Fibroblast of skin of abdomen (primary cell): ENCODE measurements at places on chromosomes 12 and 14.
A peak's percentile ranks its signal among the peaks of the same experiment; 100 is the strongest.

DNA sequence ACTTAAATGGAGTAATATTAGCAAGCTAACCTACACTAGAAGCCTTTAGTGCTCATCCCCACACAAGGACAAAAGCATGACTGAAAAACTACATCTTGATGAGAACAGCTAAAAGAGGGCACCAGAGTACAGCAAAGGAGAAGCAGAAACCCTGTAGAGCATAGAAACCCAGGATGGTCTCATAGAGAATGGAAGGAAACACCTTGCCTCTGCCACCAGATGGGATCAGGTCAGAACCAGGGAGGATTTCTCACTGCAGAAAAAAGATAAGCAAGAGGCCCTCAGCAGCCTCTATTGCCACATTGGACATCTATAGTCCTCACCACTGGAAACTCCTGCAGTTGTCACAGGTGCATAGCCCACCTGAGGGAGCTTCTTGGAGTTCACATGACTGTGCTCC is 13.6 kb upstream of the ZNF705A start:
- no peak for DNase-seq

GRCh38 chr14:63988579-63988978 is 135.8 kb downstream of the SYNE2 start:
- no peak for DNase-seq

DNA sequence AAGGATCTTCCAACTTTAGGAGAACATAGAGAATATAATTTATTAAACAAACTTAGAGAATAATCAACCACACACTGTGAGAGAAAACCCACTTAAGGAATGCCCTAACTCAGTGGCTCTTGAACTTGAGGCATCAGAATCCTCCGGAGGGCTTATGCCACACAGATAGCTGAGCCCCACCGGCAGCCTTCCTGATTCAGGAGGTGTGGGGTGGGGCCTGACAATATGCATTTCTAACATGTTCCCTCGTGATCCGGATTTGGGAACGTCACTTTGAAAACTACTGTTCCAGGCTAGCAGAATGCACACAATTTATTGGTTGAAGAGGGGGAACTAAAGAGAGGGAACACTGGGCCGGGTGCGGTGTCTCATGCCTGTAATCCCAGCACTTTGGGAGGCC is 2.0 kb upstream of the SOAT2 start:
- DNase-seq = no peak

GRCh38 chr12:87804386-87804785 is 224.8 kb downstream of the C12orf50 start:
- no peak for DNase-seq

- peak; percentile 51 for DNase-seq
Measured at GRCh38 chr14:55129086-55129427, at the start of gene LGALS3. LGALS3 (plus strand) TSS chr14:55129252; CDS start chr14:55137374, 8,122 bp downstream.

- DNase-seq = no peak
Measured at GRCh38 chr14:92687681-92688433, 60.6 kb downstream of the LGMN start.

GRCh38 chr12:14578646-14579045 is 11.0 kb upstream of the PLBD1 start:
- no peak for DNase-seq

DNA sequence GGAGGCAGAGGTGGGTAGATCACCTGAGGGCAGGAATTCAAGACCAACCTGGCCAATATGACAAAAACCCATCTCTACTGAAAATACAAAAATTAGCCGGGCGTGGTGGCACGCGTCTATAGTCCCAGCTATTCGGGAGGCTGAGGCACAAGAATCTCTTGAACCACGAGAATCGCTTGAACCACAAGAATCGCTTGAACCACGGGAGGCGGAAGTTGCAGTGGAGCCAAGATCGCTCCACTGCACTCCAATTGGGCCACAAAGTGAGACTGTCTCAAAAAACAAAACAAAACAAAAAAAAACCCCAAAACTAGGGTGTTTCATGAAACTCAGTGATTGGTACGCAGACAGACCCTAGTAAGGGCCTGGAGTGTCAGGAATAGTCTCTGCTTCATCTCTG is 6.4 kb upstream of the ARF6 start:
- no peak for DNase-seq

DNA sequence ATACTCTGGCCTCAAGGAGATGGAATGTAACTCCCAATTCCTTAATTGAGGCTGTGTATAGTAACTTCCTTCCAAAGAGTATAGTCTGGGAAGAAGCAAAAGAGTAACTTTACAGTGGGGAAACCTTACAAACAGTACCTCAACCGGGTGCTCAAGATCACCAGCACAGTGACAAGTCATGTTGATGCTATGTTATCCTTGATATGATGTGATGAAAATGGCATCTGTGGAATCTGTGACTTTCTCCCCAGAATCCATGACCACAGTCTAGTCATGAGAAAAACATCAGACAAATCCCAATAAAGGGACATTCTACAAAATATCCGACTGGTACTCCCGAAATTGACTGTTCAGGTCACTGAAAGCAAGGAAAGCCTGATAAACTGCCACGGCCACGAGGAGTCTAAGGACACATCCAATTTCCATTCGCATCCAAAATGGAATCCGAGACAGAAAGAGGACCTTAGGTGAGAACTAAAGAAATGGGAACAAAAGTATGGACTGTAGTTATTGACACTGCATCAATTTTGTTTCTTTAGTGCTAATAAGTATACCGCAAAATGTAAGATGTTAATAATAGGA is 97.3 kb upstream of the FRMD6 start:
- DNase-seq = peak; percentile 96

DNA sequence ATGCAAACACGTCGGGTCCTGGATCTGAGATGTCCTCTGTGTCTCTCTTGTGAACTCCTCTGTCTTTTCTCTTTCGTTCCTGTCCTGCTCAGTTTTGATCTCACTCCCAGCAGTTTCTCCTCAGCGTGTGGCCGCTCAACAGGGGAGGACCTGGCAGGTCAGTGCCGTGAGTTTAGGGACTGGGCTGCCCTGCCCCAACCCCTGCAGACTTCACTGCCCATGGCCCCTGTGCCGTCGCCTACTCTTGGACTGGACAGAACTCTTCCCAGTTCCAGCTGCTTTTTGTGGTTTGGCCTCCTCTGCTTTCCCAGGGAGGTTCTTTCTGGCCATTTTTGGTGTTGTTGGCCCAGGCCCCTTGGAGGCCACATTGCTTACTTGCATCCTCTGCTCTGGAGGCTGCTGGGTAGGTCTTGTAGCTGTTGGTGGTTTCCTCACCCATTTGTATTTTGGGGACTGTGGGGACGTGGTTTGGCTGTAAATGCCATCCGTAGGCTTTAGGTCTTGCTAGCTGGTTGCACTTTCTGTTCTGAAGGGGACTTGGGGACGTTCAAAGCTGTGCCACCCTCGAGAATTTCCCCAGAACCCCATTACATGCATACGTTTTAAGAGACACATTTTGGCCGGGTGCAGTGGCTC is 20.0 kb upstream of the DNAH10 start:
- no peak for DNase-seq

GRCh38 chr12:110382683-110383082 is 20.8 kb downstream of the ANAPC7 start:
- no peak for DNase-seq

GRCh38 chr12:131188131-131189050 is 234.7 kb downstream of the ADGRD1 start:
- no peak for DNase-seq

DNA sequence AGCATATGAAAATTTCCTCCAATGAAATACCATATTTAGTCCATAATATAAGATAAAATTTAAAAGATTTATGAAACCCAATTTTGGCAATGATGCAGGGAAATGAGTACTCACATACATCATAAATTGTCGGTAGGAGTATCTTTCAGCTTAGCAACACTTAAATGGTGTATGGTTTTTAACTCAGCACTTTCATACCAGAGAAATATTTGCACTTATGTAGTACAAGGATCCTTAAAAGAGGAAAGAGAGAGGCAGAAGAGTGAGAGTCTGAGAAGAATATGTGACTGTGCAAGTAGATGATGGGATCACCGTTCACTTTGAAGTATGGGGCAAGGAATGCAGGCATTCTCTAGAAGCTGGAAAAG is 379.3 kb upstream of the DCN start:
- DNase-seq = peak; percentile 11

DNA sequence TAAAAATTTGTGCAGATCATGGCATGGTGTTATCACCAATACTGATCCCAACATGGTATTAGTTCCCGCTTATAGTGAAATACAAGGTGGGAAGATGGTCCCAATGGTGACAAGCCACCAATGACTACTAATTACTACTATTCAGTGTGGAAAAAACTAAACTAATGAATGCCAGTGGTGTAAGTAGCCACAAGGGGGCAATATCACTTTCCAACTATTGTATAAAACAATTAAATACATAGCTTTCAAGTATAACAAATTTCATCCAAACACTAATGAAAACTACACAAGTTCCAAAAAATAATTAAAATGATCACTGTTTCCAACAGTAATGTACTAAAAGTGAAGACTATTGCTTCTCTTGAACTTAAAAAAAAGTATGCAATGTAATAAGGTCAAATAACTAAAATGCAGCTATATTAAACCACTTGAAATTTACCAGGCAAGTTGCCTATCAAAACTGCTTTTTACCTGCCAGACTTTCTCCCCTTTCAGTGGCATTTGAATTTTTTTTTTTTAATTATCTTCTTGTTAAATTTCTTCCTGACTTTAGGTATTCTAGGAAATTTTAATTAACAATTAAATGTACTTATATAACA is 58.0 kb downstream of the PAPLN start:
- DNase-seq = peak; percentile 24

- DNase-seq = no peak
Measured at GRCh38 chr12:107242189-107242588, 148.8 kb upstream of the CRY1 start.

GRCh38 chr14:37595809-37596621 is 586 bp downstream of the TTC6 start:
- DNase-seq = no peak

DNA sequence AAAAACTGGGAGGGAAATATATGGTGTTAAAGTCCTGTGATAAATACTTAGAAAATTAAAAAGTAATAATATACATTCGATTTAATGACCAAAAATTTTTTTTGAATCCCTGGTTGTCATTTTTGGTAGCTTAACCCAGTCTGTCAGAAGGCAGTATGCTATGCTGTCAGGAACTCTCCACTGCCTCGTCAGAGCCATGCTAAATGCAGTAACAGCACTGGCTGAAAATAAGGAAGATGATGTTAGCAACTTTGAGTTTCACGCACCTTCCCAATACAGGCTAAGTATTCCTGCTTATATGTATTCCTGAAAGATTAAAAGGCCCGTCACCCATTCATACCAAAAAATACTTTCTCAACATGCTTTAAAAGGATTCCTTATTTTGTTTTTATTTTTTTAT is 34.2 kb downstream of the SAV1 start:
- DNase-seq = no peak

DNA sequence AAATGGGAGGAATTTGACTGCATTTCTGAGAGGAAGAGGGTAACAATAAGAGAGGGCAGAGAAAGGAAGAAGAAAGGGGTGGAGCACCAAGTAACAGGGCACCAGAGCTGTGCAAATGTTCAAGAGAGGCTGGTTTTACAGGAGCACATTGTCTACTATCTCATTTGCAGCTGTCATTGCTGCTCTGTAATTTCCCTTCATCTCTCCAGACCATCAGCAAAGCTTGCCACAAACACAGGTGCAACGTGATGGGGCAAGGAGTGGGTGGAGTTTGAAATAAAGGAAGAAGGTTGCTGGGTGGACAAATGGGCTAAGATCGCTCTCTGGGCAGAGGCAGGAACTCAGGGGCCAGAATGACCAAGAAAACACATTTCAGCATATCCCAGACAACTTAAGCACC is 47.9 kb upstream of the PLEKHG6 start:
- DNase-seq = no peak

- no peak for DNase-seq
Measured at GRCh38 chr14:70350078-70350477, 9.4 kb downstream of the COX16 start.

GRCh38 chr12:119594772-119595445 is 1.3 kb downstream of the TMEM233 start:
- no peak for DNase-seq

GRCh38 chr12:89789862-89790261 is 81.2 kb upstream of the ATP2B1 start:
- peak; percentile 39 for DNase-seq

GRCh38 chr14:21233457-21234076 is 35.7 kb downstream of the HNRNPC start:
- DNase-seq = no peak

DNA sequence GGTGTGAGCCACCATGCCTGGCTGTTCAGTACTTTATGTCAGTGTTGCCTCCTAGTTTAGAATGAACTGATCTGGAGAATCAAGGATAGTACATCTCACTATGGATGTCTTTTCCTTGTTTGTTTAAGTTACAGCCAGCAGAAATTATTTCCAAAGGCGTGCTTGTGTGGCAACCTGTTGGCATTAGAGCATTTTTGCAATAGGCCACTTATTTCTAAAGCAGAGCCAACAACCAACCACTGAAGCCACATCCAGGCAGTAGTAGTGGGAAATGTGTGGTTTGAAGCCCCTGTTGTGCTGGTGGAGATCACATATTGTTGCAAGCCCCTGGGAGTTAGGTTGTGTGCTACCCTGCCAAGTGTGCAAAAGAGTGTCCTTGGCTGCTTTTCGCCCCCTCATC is 3.7 kb downstream of the ANO6 start:
- DNase-seq = no peak

DNA sequence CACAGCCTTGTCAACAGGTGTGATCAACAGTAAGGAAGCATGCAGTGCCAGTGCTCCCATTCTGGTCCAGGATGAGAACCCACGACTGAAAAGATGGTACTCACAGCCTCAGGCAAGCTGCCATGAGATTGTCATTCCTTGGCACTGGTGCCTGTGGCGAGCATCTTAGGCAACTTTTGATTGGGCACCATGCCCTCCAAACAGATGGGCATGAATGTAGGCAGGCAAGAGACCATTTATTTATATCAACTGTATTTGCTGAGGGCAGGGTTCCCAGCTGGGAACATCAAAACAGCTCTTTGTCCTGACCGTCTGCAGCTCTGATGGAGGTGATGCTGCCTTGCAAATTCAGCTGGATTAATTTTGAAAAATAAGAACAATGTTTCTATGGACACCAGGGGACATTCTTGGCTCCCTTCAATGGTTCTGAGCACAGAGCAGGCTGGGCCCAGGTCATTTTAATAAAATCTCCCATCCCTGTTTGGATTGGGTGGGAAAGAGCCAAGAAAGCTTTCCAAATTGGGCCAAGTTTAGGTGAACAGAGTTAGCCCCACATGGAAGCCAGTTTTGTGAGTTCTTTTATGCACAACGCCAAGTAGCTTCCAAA is 522.5 kb downstream of the RMST start:
- no peak for DNase-seq

GRCh38 chr12:89156340-89156739 is 196.0 kb downstream of the DUSP6 start:
- DNase-seq = no peak
